ENCODE measurements at places on chromosomes 2 and 18.

- DNase-seq, result no peak
Observed at GRCh38 chr2:43005975-43006833, 213.8 kb upstream of the HAAO start.

- DNase-seq, result no peak
Observed at GRCh38 chr2:172437419-172438341, 10.3 kb downstream of the ITGA6 start.

GRCh38 chr2:197247083-197247482, 63.5 kb downstream of the ANKRD44 start:
- DNase-seq, result no peak

DNA sequence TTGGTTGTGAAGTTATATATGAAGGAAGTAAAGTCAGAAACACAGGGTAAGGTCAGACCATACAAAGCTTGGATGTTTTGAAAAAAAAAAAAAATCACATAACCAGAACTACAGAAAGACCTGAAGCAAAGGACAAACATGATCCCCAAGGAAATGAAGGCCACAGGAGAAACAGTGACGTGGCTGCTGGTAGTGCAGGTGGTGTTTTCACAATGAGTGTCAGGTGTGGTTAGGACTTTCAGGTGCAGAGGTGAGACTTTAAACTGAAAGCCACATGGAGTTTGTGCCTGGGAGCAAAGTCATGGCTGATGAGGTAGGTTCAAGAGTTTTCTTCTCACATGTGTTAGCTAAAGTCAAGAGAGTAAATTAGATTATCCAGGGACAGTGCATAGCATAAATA, 270.7 kb downstream of the PIEZO2 start:
- no peak for DNase-seq

Measured in stimulated activated CD8-positive, alpha-beta memory T cell treated with anti-CD3 and anti-CD28 coated beads, Interleukin-4, amount 100 ng/mL, for 1 hour (primary cell).